ENCODE measurements at places on chromosomes 13 and 19. TPM values are rescaled to one million over a fixed set of nuclear protein-coding genes. Genes with fewer than 3 reads are reported as not detected.

CASP14 gene
- not detected for polyA plus RNA-seq

THOP1 gene
- polyA plus RNA-seq = 64.0 TPM

SLITRK6 gene
- 1.2 TPM for polyA plus RNA-seq

PEG3 gene
- polyA plus RNA-seq = 3.1 TPM

TLE2 gene
- 68.6 TPM for polyA plus RNA-seq

CAMSAP3 gene
- 0.29 TPM for polyA plus RNA-seq

ZNF829 gene
- polyA plus RNA-seq = 1.6 TPM

Measured in right cardiac atrium (tissue), 5 donors.